GM12864 (cell line): ENCODE measurements at places on chromosomes 16 and 17.

- no peak for DNase-seq
Measured at GRCh38 chr16:56324406-56324805, 100.9 kb downstream of the AMFR start.

DNA sequence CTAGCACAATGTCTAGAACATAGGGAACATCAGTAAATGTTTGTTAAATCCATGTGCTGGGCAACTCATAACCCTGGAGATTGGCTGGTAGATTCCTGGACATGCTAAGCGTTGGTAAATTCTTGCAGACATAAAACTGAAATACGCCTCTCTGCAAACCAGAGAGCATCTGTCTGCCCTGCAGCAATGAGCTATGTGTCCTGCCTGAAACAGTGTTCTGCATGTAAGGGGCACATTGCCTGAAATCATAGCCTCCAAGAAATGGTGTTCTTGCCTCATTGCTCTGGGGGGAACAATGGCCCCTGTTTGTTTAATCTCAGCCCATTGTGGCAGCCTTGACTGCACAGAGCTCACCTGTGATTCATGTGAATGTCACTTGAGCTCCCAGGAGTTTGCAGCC is 113.5 kb upstream of the CCL2 start:
- DNase-seq = no peak

GRCh38 chr17:63337579-63337978 is 108.5 kb downstream of the CYB561 start:
- DNase-seq = no peak

- no peak for DNase-seq
Measured at GRCh38 chr16:24670623-24671454, 58.6 kb upstream of the TNRC6A start.

DNA sequence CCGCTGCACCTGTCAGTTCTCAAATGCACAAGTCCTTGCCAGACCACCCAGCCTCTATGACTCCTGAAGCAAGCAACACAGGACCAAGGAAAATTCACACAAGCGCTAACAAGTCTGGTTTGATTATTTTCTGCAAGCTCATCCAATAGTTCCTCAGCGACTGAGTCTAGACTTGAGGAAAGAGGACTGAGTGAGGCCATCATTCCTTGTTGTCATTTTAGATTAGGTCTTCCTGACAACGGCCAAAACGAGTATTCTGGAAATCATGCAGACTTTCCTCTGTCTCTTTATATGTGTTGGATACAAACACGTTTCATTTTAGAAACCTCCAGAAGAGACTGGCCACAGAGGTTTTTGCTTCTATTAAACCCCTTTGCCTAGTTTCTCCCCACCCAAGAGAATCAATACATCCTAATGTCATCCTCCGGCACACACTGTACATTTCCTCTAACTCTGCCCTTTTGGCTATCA is 561 bp downstream of the CCDC47 start:
- no peak for DNase-seq

- DNase-seq = no peak
Measured at GRCh38 chr17:61567045-61567802, 23.8 kb downstream of the NACA2 start.

DNA sequence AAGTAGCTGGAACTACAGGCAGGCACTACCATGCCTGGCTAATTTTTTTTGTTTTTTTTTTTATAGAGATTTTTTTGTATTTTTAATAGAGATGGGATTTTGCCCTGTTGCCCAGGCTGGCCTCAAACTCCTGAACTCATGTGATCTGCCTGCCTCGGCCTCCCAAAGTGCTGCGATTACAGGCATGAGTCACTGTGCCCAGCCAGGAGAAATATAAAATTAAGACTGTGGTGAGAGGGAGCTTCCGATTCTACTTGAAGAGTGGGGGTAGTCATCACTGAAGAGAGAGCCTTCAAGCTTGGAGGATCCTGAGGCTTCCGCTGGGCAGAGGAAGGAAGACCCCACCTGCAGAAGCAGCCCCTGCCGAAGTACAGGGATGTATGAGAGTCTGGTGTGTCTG is 34.4 kb upstream of the RGS9 start:
- DNase-seq = no peak

- no peak for DNase-seq
Measured at GRCh38 chr17:29149431-29150064, 30.6 kb downstream of the MYO18A start.

GRCh38 chr17:41800601-41801373 is 11.0 kb downstream of the P3H4 start:
- no peak for DNase-seq

DNA sequence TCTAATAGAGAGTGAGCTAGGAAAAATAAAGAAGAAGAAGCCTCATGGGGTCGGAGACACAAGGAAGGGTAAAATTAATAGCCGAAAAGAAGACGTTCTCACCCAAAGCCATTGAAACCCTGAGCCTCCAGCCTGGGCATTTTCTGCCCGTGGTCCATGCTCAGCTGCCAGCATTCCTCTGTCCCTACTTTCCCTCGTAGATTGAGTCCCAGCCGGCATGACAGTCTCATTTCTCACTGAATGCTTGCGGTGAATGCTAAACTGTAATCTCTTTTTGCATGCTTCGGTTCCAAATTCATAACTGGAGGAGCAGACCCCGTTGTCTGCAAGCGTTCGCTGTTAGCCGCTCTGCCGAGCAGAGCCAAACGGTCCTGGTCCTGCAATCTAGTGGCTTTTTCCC is 54.0 kb upstream of the COX10 start:
- DNase-seq = no peak

- no peak for DNase-seq
Measured at GRCh38 chr16:4263504-4264436, 9.1 kb downstream of the TFAP4 start.

DNA sequence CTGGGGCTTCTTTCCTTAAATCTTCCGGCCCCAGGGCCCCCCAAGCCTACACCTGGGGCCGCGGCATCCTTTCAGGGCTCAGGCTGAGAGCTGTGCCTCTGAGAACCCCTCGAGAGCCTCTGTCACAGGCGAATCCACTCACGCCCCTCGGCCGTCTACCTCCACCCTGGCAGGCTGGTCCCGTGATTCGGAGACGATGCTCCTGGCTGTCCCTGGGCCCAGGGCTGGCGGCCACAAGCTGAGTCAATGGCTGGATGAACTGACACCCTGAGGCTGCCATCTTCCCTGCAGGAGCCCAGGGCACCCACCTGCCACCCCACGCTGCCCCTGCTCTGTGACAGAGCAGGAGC is 4.4 kb downstream of the TEPSIN start:
- no peak for DNase-seq

DNA sequence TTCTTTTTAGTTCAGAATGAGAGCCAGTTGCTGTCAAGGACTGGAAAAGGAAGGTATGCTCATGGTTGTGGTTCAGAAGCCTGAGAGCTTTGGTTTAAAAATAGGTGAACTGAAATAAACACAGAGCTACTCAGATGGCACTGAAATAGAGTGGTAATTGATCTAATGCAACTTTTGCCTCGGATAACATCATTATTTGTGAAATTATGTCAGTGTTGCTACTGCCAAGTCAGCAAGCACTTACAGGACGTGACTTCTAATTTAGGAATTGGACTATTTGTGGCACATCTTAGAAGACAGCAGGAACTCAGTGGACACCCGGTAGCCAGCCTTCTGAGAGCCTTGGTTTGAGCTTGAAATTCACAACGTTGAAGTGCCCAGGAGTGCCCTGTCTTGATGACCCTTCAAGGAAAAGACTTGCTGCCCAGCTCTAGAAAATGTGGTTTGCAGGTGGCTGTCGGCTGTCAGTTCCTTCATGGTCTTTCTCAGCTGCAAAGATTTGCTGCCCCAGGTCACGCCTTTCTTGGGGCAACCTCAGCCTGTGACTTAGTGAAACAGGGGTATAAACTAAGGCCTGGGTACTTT is 42.0 kb upstream of the XYLT1 start:
- DNase-seq = no peak

GRCh38 chr17:53971361-53971760 is 148.6 kb downstream of the KIF2B start:
- DNase-seq = no peak

DNA sequence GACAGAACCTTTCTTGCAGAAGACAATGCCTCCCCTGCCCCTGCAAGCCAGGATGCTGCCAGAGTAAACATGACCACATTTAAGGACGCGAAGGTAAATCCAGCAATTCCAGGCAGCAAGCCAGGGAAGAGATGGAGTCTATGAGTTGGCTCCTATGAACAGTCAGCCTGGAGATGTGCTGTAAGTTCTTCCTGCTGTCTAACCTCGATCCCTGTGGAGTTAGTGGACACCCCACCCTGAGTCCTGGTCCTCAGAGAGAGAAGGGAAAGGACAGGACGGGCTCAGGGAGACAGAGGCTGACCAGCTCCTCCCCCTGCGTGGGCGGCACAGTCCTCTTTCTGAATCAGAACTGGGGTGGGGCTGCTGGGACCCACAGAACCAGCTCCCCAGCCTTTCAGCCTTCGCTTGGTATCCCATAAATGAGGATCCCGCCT is 24.9 kb downstream of the CDC42EP4 start:
- DNase-seq = no peak
